ENCODE measurements at places on chromosomes 12 and 14.

DNA sequence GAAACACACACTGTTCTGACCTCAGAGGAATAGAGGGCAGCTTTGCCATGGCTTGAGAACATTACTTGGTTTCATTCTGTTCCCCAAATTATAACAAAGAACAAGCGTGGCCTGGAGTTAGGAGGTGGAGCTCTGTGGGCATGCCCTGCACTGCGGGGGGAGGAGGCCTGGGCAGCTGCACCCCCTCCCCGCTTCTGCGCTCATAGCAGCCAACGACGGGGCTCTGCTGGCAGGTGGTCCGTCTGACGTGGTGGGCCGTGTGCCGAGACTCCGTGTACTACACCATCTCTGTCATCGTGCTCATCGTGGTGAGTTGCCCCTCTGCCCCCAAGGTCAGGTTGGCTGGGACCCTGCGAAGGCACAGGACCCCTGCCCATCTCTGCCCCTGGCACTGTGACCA, 70.4 kb upstream of the RIN3 start:
- DNase-seq, result no peak

GRCh38 chr12:48961801-48962200, 4.5 kb upstream of the ARF3 start:
- DNase-seq, result no peak

DNA sequence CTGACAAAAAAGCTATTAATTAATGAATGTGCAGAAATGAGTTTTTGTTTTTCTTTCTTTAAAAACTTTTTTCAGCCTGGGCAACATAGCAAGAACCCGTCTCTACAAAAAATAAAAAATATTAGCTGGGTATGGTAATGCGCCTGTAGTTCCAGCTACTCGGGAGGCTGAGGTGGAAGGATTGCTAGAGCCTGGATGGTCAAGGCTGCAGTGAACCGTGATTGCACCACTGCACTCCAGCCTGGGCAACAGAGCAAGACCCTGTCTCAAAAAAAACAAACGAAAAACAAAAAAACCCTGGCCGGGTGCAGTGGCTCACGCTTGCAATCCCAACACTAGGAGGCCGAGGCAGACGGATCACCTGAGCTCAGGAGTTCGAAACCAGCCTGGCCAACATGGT, 7.9 kb downstream of the GIT2 start:
- no peak for DNase-seq

DNA sequence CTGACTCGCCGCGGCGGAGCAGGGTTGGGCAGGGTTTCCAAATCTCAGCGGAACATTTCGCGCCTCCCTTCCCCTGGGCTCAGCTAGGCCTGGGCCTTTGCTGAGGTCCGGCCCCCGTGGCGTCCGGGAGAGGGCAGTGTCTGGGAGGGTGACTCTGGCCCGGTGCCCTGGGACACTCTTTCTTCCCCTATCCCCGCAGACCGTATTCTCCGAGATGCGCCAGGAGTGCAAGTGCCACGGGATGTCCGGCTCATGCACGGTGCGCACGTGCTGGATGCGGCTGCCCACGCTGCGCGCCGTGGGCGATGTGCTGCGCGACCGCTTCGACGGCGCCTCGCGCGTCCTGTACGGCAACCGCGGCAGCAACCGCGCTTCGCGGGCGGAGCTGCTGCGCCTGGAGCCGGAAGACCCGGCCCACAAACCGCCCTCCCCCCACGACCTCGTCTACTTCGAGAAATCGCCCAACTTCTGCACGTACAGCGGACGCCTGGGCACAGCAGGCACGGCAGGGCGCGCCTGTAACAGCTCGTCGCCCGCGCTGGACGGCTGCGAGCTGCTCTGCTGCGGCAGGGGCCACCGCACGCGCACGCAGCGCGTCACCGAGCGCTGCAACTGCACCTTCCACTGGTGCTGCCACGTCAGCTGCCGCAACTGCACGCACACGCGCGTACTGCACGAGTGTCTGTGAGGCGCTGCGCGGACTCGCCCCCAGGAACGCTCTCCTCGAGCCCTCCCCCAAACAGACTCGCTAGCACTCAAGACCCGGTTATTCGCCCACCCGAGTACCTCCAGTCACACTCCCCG, 3.0 kb downstream of the WNT1 start:
- DNase-seq, result no peak

Measured in fibroblast of the conjunctiva (primary cell).